ENCODE measurements at places on chromosomes 7 and 10.
A peak's percentile ranks its signal among the peaks of the same experiment; 100 is the strongest.

DNA sequence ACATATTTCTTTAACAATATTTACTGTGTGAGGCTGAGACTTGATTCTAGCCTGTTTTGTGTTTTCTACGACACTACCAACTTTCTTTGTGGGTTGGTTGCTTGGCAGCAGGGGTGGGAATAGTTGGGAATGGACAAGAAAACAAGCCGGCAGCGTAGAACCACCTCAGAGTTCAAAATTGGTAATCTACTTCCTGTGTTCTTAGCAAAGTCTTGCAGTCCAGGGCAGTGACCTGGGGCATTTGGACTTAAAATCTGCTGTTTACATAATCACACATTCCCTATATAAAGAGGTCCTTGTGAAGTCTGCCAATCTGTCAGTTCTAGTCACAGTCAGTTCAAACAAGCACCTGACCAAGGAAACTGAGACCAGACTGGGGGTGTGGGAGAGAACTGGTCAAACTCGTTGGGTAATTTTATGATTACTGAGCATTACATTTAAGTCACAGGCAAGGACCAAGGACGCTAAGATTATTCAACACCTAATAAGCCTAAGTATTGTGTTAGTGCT lies 167.9 kb downstream of the CPEB3 start:
- no peak for DNase-seq

DNA sequence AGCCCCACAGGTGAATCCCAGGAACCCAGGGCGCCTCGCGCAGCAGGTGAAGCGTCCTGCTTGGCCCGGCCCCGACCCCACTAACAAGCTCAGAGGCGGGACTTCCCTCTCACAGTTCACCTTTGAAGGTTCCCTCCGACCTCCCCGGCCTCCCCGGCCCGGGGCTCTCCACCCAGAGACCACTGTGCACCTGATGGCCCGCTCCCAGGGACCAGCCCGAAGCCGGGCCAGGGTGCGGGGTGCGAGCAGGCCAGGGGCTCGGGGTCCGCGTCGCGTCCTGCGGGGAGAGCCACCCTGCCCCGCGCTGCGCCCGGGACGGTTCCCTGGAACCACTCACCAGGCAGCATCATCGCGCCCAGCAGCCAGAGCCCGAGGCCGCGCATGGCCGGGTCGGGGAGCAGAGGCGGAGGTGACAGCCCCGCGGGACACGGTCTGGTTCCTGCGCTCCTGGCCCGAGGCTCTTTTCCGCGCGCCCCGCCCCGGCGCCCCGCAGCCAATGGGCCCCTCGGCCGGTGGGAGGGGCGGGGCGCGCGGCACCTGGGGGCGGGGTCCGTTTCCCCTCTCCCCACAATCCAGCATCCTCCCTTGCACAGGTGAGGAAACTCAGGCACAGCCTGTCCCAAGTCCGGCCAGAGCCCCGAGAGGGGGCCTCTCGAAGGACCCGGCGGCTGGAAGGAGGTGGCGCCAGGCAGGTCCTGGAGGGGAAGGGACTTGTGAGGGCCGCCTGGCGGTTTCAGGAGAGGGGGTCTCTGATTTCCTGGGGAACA lies at the start of gene ADAM8:
ADAM8 (minus strand) TSS at position 434 of the 767 bp plus-strand sequence; CDS start at position 383, 51 bp downstream.
- no peak for DNase-seq

- DNase-seq = no peak
Measured at GRCh38 chr10:128686630-128687278, 560.5 kb upstream of the MKI67 start.

GRCh38 chr7:32070406-32071360 lies at the start of gene PDE1C:
PDE1C (minus strand) TSS chr7:32070407.
- DNase-seq = peak; percentile 22

- no peak for DNase-seq
Measured at GRCh38 chr10:118481871-118482270, 113.6 kb downstream of the PRLHR start.

- DNase-seq = no peak
Measured at GRCh38 chr7:2038931-2039728, 193.6 kb downstream of the MAD1L1 start.

DNA sequence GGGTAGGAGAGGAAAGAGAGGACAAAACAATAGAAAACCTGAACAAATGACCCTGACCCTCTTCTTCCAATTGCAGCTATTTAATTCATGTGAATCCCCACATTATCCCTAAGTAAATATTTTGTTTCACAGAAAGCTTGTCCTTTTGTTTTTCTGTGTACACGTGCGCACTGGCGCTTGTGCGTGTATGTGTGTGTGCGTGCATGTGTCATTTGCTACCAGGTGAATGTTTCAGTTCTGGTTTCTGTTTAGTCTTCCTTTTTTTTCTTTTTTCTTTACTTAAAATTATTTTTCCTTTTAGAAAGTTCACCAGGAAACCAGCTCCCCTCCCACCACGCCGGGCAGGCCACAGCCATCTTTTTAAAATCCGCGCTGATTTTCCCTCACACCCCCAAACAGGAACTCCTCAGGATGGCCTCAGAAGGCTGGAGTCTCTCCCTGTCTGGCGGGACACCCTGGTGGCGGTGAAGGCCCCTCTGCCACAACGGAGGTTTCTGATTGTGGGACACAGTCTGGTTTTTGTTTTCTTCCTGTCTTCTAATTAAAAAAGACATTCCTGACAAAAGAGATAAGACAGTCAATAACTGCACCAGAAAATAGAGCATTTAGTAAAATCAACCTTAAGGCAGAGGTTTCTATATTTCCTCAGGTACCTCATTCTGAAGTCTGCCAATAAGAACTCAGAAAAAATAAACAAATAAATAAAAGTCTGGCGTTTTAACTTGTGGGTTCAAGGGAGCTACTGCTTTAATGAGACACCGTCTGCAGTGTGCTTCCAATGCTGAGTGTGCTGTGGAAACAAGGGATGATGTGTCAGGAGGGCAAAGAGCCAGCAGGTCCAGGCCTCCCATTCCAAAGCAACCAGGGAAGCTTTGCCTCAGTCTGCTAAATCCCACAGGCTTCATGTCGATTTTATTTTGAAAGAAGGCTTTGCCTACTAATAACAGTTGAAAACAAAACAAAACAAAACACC lies 17.4 kb downstream of the IRF5 start:
- no peak for DNase-seq

DNA sequence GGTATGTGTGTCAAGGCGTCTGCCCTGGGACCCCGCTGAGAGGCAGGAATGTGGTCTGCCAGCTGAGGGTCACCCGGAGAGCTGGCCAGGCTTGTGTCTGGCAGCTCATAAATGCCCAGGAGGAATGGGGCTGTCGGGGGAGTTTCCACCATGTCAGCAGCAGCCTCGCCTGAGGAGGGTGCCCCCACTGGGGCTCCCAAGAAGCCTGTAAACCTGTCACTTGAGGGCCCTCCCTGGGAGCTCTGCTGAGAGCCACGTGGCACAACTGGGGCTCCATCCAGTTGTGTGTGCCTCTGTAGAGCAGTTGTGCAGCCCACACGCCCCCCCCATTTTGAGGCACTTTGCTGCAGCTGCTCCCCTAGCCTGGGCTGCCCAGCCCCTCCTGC lies 70.6 kb downstream of the NEURL1 start:
- DNase-seq = no peak

DNA sequence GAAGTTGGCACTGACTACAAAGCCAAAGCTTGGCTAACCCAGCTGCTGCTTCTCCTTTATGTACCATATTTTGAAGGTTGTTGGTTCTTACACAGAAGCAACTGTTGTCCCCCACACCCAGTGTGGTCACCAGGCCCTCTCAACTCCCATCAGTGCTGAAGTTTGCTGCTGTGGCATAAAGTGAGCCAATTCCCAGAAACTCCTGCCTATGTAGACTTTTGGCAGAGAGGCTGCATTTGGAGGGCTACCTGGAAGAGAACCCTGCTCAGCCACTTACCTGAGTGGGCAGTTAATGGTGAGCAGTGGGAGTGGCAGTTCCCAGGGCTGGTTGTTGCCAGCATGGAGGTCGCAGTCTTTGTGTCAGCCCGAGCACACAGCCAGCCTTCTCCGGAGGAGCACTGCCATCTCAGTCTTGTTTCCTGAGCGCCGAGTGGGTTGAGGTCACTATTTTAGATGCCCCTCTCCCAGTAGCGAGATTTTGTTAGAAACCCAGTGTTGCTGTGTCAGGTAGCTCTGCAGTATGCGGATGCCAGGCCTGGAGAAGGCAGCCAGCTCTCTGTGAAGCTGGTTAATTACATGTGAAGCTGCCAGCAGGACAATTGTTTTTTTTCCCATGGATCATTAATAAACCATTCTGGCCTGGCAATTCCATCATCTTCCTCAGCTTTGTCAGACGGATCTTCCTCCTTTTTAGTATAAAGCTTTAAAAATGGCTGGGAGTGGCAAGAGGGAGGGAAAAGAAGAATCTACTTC lies 24.5 kb downstream of the LRRC4 start:
- DNase-seq = no peak

GRCh38 chr10:5625992-5626777 lies 40.2 kb downstream of the ASB13 start:
- DNase-seq = no peak
